ENCODE measurements at places on chromosomes 1 and 21. TPM values are rescaled to one million over a fixed set of nuclear protein-coding genes. Genes with fewer than 3 reads are reported as not detected.

Gene FAM3B
- total RNA-seq: not detected

Gene LCK
- under 0.01 TPM for total RNA-seq

Gene FAM72B
- under 0.01 TPM for total RNA-seq

Gene LCE1A
- not detected for total RNA-seq

Gene RCSD1
- under 0.01 TPM for total RNA-seq

Gene C8B
- total RNA-seq: not detected

Gene AGTRAP
- total RNA-seq: 55.7 TPM

Gene CR2
- not detected for total RNA-seq

Gene OR14K1
- not detected for total RNA-seq

Gene GNL2
- 116 TPM for total RNA-seq

Gene ARHGEF11
- total RNA-seq: 26.6 TPM

Gene ARTN
- total RNA-seq: 28.7 TPM

Gene XPR1
- 60.2 TPM for total RNA-seq

Gene CREG1
- total RNA-seq: 83.0 TPM

Gene AKR7A3
- 0.57 TPM for total RNA-seq

Gene C1orf87
- total RNA-seq: not detected

Measured in nasal cavity respiratory epithelium epithelial cell of viscerocranial mucosa (primary cell).